Chondrocyte (in vitro differentiated cells): ENCODE measurements at places on chromosomes 7 and 10. TPM values are rescaled to one million over a fixed set of nuclear protein-coding genes. Genes with fewer than 3 reads are reported as not detected.

The FBXL13 gene
- 0.45 to 0.97 TPM (median 0.48 TPM) in 3 replicates for total RNA-seq

The ADRA2A gene
- total RNA-seq = 0.07 to 0.17 TPM in 2 of 3 replicates, not detected in the other

DNA sequence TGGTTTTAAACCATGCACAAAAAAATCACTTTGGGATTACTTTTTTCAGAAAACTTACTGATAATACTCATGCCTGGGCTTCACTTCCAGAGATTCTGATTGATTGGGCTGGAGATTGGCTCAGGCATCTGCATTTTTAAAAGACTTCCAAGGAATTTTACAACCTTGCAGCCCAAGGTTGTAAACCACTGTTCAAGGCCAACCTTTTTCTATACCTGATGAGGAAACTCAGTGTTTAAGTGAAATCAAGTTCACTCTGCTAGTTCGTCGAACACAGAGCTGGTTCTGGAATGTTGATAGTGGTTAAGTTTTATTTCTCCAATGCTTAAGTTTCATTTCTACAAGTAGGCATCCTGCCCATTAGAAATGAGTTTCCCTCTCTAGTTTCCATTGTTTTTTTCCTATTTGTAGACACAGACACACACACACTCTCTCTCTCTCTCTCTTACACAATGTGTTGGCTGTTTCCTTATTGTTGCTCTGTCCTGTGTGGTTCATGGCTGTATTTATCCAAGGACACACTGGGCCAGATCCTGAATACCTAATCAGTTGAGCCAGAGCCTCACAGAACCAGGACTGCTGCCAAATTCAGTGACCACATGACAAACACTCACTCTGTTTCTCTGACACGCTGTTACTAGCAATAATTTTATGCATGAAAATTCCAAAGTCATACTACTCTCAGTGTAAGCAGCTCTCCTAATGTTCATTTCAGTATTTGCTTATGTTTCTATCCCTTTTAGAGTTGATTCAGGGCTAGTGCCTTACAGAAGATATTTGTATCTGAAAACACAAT is 3.7 kb upstream of the IFIT1B start:
- no peak for DNase-seq

DNA sequence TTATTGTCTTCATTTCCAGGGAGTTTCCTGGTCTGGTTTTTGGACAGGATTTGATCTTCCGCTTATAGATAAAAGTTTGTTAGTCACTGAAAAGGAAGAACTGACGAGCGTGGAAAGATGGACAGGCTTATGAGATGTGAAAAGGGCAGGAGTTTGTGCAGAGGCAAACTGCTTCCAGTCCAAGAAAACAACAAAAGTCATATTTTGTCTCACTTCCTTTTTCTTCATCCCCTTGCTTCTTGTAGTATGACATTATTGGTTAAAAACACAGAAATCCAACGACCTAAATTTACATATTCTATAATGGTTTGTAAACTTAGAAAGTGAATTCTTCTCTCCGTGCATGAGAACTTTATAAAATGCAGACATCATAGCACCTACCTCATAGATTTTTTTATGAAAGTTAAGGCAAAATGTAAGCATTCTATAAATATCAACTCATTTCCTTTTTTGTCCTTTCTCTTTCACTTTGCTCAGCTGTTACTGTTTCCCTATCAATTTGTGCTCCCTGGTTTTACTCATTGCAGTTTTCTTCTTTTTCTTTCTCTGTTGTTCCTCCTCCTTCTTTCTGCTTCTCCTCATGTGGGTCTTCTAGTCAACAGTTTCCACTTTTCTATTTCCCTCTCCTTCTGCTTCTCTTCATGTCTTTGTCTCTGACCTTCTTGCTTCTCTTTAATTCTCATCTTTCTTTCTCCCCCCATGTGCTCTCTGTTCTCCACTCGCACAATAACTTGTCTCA is 370.2 kb downstream of the ARL4A start:
- no peak for DNase-seq

GRCh38 chr10:78992333-78992732 is 76.4 kb upstream of the ZMIZ1 start:
- DNase-seq = no peak

DNA sequence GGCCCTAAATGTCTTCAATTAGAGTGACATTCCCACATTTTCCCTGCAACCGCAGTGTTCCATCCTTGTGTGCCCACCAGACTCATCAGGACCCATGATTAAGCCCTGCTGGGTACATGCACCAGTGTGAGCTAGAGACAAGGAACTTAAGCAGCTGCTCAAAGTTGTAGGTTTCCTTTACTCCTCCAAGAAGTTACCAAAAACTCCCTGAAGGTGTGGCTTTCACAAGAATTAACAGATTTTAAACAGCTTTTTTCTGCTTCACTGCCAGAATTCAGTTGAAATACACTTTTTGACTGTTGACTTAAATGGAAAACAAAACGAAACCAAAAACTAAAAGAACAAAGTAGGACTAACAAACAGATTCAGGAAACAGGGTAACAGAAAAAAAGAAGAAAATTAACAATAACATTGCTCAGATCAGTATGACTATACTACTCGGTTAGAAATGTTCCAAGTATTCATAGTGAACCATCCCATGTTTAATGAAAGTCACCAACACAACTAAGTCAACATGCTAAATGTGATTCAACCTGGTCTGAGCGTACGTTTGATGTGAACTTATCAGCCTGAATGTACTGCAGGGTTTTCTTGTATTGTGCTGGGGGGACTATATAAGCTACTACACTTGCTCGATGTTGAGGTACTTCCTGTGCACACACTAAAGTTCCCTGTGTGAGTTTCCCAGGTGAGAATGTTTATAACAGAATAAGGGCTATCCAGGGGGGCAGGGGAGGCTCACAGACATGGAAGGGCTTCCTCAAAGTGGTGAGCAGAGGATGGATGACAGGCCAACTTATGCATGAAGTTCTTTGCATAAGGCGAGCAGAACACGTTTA is 22.2 kb downstream of the SLC37A3 start:
- no peak for DNase-seq
